ENCODE measurements at places on chromosomes 6 and 20.

DNA sequence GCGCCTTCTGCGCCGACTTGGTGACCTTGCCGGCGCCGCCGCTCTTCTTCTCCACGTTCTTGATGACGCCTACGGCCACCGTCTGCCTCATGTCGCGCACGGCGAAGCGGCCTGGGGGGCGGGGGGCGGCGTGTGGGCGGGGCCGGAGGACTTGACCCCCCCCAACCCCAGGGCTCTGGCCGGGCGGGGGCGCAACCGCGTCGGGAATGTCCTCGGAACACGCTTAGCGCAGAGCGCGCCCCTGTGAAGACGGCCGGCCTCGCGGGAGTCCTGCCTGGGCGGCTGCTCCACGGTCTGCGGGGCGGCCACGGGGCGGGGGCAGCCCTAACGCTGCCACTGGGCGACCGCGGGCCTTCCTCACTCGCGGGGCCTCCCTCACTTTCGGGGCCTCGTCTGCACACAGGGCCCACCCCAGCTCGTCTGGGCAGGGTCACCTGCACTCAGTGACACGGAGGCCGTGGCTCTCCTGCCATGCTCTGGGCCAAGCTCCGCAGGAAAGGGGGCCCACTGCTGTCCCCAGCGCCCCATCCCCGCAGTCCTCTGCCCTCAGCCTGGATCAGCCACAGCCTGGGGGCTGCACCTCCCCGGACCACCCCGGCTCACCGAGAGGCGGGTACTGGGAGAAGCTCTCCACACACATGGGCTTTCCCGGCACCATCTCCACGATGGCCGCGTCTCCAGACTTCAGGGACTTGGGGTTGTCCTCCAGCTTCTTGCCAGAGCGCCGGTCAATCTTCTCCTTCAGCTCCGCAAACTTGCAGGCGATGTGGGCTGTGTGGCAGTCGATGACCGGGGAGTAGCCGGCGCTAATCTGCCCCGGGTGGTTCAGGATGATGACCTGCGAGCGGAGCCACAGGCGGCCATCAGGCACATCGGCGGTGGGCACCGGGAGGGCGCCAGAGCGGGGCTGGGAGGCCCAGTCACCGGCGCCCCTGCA is 10.3 kb downstream of the EEF1A2 start:
- DNase-seq = no peak

DNA sequence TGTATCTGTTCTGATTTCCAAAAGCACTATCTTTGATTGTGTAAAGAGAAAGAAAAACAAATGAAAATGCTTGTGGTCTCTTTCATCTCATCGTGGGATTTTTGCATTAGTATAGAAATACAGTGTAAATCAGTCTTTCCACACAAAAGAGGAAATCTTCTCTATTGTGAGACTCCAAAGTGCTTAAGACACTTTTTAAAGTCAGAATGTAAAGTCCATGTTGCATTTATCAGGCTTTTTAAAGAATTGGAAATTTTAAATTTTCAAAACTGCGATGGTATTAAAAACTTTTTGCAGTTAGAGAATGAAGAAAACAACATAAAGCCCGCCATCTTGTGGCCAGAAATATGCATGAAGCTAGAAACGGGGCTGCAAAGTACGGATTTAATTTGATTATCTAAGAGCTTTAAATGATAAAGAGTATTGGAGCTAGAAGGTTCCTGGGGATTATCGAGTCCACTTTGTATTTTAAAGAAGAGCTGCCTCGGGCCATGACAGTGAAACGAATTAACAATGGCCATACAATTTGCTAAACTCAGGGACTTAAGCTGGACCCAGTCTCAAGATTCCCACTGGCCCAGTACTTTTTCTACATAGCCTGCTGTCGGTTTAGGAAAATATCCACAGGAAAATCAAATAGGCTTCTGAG is 339.6 kb downstream of the ARHGAP18 start:
- peak; percentile 2 for DNase-seq

DNA sequence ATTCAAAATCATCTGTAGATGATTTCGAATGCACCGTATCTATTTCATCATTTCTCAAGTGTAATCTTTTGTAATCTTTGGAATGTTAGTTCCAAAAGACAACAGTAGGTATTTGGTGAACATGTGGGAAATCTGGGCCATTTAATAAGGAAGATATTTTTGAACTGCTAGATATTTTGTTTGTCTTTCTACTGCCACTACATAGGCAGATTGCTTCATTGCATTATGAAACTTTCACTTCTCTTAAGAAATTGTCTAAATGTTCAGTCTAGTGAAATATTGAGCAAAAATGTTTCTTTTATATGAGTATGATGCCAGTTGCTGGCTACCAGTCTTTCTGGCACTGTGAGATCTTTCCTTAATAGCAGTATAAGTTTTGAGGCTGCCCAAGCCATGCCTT is 527.8 kb upstream of the RNF217 start:
- DNase-seq = no peak

GRCh38 chr6:135438907-135439535 is 58.5 kb downstream of the AHI1 start:
- DNase-seq = no peak

DNA sequence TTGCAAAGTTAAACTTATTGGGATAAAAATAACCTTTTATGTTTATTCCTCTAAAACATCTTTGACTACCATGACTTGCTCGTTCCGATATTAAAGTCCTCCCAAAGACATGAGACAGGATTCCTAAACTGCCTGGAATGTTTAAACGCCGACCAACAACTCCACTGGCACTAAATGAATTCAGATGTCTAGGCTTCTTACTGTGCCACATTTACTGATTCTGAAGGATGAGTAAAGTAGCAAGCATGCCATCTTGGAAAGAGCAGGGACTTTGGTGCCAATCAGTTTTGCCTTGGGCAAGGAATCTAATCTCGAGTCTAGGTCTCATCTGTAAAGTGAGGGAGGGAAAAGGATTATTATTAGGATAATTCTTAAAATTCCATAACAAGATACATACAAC is 25.3 kb downstream of the MBOAT1 start:
- no peak for DNase-seq

GRCh38 chr6:168165891-168166290 is 86.9 kb upstream of the FRMD1 start:
- no peak for DNase-seq

DNA sequence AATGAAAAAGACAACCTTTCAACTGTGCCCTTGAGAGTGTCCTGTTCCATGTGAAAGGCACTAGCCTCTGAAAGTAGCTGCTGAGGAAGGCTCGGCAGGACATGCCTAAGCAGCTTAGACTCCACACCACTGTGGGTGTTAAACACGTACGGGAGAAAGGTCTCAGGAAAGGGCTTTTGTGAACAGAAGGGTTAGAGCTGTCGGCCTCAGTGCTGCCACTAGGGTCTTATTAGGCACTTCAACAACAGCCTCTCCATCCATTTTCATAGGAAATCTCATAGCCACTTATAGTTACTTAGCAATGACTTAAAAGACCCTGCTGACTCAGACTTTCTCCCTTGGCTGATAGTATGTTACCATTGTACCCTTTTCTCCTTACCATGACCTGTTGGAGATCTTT is 662.8 kb downstream of the TBC1D32 start:
- DNase-seq = no peak

DNA sequence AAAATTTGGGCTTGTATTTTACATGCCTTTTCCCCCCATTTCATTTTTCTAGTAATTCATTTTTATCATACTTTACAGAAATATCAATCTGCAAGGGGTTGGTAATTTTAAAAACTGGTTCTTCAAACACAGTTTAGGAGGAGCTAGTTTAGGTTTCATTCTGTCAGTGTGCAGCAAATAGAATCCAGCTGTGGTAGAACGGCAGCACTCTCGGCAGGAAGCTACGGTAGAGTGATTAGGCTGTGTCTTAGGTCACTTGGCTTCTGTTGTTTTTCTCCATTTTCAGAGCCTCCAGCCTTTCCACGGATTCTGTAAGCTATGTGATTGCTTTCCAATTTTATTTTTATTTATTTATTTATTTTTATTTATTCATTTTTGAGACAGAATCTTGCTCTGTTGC is 32.7 kb downstream of the TLDC2 start:
- no peak for DNase-seq

DNA sequence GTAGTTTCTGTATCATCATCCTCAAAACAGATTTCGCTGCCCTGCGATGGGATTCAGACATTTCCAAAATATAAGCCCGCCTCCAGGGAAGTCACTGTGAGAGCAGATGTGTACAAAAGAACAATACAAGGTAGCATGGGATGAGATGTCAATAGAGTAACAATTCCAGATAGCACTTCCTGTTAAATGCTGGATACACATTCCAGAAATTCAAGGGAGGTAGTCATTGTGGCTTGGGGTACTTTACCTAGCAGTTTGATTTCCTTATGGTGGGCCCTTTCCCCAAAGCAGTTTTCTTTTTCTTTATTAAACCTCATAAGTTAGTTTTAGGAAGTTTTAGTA is 2.5 kb downstream of the RNF217 start:
- no peak for DNase-seq

- no peak for DNase-seq
Measured at GRCh38 chr6:11609324-11610071, 71.9 kb downstream of the TMEM170B start.

DNA sequence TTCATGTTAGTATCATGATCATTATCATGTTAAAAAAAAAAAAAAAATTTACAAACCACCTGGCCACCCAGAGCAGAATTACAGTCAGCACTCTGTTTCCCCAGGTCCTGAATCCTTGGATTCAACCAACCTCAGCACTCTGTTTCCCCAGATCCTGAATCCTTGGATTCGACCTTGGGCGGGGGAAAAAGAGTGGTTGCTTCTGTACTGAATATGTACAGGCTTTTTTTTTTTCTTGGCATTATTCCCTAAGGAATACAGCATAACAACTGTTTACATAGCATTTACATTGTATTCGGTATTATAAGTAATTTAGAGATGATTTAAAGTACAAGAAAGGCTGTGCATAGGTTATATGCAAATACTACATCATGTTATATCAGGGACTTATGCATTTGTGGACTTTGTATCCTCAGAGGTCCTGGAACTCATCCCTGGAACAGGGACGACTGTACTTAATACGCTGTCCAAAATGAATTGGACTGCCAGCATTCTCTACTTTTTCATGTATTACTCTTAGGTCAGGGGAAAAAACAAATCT is 31.2 kb downstream of the GCNT2 start:
- no peak for DNase-seq

DNA sequence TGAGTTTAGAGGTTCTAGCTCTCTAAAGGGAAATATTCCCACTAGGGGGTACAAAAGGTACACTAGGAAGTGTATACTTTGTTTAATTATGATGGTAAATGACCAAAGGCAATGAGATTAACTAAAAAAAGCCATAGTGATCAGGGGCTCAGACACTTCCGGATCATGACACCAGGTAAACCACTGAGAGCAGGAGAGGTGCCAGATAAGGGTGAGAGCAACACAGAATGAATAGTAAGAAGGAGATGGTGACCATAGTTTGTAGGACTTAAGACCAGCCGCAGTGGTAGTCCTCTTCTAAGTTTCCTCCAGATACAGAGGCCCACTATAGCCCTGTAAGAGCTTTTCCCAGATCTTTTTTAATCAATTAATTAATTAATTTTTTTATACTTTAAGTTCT is 40.8 kb downstream of the OR2J2 start:
- no peak for DNase-seq

- DNase-seq = no peak
Measured at GRCh38 chr20:43963872-43964791, 49.5 kb downstream of the TOX2 start.

DNA sequence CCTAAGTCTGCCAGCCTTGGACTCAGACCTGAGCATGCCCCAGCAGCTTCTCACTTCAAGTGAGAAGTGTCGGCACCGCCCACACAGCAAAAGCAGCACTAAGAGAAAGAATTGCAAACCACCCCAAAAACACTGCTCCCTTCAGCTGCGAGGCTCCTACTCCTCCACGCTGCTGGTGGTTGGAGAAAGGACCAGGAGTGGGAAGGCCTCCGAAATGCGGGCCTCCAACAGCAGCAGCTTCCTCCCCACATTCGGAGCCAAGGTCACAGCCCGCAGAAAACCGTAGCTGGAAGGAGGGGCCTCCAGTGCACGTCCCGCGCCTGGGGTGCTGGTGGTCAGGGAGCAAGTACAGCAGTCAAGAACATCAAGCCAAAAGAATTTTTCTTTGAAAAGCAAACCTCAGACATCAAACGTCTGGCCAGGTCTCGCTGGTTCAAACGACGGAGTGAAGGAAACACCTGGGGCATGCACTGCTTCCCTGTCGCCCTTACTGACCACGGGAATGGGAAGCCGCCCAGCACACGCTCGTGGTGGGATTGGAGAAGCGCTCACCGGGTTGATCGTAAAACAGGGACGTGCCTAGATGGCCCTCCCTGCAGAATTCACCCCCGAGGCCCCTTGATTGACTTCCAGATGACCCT is 185.6 kb upstream of the CST7 start:
- no peak for DNase-seq

DNA sequence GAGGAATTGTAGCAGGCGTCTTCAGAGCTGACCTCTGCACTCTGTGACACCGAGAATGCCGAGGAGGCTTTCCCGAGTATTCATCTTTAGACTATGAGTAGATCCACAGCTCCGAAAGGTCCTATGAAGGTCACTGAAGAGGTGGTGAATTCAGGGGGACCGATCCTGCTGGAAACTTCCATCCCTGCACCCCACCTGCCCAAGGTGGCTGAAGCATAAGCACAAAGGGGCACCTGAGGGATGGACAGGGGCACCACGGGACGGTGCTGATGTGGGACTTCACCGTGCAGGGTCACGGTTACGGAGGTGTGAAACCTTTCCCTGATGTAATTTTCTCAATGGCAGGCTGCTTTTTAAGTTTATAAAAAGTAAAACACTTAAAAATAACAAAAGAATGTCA is 24.4 kb downstream of the DIDO1 start:
- DNase-seq = no peak

GRCh38 chr6:111865049-111865585 is 8.1 kb downstream of the FYN start:
- DNase-seq = no peak

- no peak for DNase-seq
Measured at GRCh38 chr6:113111550-113111949, 745.6 kb upstream of the MARCKS start.

DNA sequence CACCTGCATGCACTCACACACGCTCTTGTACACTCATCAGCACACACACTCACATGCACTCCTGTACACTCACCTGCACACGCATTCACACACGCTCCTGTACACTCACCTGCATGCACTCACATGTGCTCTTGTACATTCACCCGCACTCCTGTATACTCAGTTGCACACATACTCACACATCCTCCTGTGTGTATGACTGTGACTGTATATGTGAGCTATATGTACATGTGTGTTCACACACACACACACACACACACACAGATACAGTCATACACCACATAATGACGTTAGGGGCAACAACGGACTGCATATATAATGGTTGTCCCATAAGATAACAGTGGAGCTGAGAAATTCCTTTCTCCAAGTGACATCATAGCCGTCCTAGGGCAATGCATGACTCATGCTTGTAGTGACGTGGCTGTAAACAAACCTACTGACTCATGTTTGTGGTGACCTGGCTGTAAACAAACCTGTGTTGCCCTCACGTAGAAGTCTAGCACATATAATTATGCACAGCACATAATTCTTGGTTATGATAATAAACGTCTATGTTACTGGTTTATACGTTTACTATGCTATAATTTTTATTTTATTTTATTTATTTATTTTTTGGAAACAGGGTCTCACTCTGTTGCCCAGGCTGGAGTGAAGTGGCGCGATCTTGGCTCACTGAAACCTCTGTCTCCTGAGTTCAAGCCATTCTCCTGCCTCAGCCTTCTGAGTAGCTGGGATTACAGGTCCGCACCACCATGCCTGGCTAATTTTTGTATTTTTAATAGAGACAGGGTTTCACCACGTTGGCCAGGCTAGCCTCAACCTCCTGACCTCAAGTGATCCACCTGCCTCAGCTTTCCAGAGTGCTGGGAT is 22.8 kb upstream of the TAF4 start:
- no peak for DNase-seq
